ENCODE measurements at places on chromosomes 6 and 20.

DNA sequence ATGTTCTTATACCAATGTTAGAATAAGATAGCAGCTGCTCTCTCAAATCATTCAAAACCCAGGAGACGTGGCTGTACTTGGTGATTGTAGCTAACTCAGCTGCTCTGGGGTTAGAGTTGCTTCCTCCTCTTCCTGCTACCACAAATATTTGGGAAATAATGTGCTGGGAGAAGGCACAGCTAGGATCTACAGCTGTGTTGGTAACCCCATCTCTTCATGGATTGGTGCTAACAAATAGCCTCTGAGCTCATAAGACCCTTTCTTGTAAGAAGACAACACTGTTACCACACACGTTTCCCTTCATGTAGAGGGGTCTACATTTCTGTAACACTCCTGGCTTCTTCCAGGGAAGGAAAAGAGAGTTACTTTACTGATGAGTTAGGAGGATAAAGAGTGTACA is 911.0 kb upstream of the CITED2 start:
- no peak for DNase-seq

GRCh38 chr6:17165383-17165782 is 63.5 kb downstream of the STMND1 start:
- DNase-seq = peak; percentile 78

DNA sequence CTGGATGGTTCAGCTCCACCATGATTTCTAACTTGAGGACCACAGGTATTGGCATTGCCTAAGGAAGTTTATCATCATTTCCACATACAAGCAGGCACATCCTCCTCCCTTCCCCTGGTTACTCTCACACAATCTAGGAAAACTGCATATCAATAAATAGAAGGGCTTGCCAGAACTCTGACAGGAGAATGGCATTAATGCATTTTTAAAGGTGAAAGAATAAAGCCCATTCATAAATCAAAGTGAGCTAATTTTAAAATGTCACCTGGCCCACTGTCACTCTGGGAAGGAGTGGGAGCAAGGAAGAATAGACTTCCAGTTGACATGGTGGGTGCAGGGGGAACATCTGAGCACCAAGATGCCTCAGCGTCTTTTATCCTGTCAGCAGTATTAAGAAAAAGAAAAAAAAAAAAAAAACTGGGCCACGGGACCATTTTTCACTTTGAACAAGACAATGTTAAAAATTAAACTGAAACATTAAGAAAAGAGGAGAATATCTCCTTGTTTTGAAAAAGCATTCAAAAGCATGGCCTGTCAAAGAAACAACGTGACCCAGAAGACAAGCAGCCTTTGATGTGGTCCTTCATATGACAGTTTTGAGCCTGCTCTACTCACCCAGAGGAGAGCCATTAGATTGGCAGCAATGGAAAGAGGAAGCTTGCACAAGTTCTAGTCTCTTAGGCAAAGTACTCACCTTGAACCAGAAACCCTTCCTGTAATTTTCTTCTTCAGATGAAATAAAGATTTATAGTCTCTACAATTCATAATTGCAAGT is 39.3 kb upstream of the SMLR1 start:
- no peak for DNase-seq

DNA sequence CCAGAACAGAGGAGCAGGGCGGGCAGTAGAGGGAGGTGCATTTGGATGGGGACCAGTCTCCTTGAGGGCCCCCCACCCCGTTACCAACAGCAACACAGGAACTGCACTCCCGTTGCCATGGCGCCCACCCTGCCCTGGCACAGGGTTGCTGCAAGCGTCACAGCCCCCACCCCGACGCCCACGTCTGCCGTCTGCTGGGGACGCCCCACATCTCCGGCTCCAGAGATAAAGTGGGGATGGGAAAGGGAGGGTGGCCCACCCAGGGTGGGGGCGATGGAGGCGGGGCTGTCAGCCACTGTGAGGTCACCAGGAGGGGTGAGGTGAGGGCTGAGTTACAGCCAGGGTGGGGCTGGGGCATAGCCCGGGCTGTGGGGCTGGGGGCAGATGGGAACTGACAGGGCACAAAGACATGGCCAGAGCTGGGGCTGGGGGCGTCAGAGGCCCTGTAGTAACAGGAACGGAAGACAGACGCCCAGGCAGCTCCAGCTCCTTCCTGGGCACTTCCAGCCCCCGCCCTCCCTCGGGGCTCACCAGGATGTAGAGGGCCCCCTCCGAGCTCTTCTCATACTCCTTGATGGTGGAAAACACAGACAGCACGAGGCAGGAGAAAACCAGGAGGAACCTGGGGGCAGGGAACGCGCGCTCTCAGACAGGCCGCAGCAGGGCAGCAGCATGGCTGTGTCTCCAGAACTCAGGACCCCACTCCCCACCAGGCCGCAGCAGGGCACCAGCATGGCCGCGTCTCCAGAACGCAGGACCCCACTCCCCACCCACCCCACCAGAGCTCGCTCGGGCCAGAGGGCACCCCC is 26.0 kb downstream of the KCNQ2 start:
- no peak for DNase-seq

DNA sequence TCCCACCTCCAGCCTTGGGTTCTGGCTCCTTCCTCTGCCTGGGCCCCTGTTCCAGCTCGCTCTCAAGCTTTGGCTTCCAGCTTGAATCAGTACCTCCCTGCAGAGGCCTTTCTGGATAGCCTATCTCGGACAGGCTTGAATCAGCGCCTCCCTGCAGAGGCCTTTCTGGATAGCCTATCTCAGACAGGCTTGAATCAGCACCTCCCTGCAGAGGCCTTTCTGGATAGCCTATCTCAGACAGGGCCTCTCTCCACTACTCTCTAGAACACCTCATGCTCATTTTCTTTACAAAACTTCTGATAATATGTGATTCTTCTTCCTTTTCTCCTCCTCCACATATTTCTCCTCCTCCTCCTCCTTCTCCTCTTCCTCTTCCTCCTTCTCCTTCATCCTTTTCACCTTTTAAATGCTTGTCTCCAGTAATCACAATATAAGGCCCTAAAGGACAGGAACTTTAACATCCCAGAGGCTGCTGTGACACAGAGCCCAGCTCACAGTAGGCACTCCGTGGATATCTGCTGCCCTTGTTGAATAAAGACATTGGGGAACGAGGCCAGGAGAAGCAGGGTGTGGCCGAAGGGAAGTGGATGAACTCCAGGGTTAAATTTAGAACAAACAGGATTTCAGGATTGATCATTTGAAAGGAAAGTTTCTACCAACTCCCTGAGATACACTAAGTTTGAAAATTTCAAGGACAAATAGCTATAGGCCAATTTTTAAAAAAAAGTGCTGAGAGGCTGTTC is 9.3 kb upstream of the RPS6KA2 start:
- no peak for DNase-seq

DNA sequence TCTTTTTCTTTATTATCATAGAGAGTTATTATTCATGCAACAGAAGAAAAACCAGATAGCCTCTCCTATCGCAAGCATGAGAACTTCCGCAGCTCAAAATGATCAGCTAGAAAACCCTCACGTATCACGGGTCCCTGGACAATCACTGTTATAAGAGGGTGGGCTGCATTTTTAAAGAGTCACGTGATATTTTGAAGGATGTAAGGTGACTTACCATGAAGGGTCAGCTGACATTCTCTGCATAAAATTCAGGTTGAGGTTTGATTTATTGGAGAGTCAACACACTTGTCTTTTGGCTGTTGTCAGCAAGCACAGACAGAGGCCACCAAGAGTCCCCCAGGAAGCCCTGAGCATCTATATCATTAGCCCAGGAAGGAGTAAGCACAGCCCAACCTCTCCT is 39.5 kb downstream of the ID4 start:
- no peak for DNase-seq

DNA sequence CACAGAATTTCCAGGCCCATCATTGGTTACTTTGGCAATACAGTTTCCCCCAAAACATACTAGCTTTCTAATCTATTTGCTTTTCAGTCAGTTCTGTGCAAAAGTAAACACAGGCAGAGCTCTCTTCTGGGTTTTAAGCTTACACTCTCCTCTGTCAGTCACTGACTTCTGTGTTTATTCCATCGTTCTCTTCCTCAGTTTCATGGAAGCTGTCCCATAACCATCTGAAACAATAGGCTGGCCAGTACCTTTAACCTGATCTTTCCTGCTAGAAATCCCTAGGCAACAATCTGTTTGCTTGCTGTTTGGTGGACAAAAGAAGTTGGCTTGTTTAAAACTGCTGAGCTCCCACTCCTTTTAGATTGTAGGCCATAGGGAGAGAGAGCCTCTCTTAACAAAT is 431.5 kb downstream of the HACE1 start:
- DNase-seq = no peak

GRCh38 chr6:56916849-56917551 is 37.9 kb upstream of the BEND6 start:
- no peak for DNase-seq

GRCh38 chr20:41879123-41879522 is 260.9 kb upstream of the CHD6 start:
- no peak for DNase-seq

DNA sequence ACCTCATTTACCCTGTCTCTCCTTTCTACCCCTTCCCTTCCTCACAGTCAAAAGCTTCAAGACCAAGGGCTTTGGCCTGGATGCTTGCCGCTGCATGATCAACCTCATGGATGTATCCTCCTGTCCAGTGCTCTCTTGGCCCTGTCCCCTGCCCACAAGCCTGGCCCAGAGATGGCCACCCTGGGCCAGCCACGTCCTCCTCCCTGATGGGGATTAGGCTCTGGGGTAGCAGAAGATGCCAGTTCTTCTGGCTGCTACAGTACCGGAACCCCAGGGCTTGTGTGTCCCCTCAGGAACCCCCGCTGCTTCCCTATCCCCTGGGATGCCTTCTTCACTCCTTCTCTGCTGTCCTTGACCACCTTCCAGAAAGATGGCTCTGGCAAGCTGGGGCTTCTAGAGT is 22.3 kb downstream of the CAPN11 start:
- DNase-seq = no peak

GRCh38 chr20:54156522-54156921 is 17.3 kb downstream of the CYP24A1 start:
- no peak for DNase-seq

DNA sequence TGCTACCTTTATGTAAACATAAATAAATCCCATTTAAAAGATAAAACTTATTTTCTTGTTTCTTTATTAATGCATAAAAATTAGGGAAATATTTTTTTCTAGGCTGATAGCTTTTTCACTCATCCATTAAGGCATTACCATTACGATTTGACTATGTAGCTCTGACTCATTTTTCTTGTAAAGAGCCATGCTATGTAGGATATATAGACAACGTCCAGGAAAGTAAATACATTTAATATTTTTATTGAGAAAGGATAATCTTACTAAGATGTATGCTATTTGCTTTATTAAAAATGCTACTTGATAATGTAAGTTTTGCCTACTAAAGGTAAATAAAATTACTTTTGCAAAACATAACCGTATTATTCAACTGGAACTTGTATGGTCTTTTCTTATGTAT is 19.2 kb upstream of the KIAA1586 start:
- no peak for DNase-seq

DNA sequence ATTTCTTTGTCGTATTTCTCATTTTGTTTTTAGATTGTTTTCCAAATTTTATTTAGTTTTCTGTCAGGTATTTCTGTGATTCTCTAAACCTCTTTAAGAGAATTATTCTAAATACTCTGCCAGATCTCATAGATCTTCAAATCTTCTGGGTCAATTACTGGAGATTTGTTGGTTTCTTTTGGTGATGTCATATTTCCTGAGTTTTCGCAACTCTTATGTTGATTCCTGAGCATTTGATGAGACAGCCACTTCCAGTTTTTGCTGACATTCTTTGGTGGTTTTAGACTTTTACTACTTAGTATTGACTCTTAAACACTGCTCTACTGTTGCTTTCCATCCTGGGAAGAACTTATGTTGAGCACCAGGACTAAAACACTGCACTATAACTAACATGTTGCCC is 21.9 kb downstream of the ADGB start:
- DNase-seq = no peak

- DNase-seq = no peak
Measured at GRCh38 chr6:12060780-12061609, 48.9 kb downstream of the HIVEP1 start.

GRCh38 chr6:34112126-34112525 is 33.8 kb downstream of the GRM4 start:
- DNase-seq = no peak

DNA sequence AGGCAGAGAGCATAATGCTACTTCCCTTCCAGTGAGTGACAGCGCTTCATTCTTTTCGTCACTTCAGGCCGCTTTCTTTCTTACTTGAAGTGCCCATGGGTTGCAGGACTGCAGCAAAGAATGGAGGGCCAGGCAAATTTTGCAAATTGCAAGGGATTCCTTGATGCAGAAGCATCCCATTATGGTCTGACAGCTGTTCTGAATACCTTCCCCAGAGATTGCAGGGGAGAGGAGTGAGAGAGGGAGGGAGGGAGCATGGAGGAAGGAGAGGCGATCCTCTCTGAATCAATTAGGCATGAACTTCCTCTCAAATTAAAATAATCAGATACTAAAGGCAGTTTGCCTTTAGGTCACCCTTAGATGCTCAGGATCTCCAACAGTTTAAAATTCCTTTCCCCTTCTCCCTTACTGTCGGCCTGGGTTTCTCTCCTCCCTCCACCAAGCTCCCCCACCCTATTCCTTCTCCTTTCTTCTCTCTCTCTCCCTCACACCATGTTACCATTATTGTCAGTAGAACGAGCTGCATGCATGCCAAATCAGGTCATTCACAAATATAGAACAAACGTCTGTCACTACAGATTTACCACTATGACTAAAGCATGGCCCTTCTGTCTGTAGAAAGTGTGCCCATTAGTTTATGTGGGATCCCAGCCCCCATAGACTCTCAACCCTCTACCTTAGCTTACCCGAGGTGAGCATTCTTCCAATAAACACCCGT is 289.2 kb downstream of the CD83 start:
- DNase-seq = no peak

- DNase-seq = peak; percentile 73
Measured at GRCh38 chr6:126721581-126722160, 381.8 kb downstream of the CENPW start.

Data from GM03348 (cell line).